ENCODE measurements at places on chromosomes 16 and 17.

DNA sequence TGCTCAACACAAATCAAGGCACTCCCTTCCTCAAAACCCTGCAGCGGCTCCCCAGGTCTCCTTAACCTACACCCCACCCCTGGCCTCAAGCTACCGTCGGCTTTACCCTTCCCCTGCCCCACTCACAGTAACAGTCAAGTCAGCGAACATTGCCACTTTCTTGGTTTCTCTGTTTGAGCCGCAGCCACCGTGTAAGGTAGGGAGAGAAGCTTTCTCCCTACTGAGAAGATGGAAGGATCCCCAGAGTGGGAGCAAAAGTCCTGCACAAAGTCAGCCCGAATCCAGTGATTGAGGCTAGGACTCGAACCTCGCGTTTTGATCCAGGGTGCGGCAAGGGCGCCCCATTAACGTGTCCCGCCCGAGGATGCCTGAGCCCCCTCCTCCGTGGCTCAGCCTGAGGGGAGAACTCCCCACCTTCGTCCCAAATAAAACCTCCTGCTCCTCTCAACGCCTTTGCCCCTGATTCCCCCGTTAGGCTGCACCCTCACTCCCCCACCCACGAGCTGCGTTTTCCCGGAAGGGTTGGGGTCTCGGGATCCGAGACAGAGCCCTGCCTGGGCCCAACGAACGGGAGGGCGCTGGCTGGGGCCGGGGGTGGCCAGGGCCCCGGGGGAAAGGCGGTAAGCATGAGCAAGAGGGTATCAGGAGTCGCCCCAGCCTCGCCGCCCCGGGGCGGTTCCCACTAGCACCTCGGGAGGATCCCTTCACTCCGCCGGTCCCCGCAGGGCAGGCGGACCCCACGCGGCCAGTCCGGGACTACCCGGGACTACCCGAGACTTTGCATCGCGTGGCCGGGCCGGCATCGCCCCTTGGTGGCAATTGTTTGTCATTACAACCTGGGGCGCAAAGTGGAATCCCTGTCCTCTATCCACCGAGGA, 9.9 kb upstream of the NAGS start:
- DNase-seq: no peak

DNA sequence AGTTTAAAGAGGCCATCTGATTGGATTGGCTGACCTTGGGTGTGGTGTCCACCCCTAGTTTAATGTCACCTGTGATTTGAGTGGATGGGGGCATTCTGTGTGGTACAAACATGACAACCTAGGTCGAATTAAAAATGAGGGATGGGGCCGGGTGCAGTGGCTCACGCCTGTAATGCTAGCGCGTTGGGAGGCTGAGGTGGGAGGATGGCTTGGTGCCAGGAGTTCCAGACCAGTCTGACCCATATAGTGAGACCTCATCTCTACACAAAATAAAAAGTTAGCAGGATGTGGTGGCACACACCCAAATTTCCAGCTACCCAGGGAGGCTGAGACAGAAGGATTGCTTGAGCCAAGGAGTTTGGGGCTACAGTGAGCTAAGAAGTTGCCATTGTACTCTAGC, 14.4 kb downstream of the CNTROB start:
- DNase-seq: no peak

- DNase-seq: no peak
Observed at GRCh38 chr17:70320673-70321345, 151.5 kb downstream of the KCNJ2 start.

DNA sequence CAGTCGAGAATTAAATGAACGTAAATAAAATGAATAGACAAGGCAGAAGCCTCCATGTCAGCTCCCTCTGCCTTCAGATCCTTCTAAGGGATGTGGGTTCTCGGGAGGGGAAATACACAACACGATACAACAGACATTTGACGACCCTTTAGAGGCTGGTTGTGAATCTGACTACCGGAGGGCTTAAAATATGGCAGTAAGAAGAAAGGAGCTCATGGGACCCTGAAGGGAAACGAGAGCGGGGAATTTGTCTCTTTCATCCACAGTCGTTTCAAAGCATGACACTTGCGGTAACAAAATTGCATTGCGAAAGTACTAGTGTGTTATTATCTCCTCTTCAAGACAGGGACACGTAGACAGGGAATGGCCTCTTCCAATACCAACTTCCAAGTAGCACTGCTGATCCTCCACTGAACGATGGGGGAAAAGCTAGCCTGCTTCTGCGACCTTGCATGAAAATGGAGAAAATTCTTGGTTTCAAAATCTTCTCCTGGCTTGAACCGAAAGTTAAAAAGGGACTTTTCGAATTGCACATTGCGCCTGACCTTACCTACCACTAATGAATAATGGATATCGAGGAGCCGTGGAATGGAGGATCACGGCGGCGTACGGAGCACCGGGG, 1.2 kb upstream of the TNRC6C start:
- no peak for DNase-seq

DNA sequence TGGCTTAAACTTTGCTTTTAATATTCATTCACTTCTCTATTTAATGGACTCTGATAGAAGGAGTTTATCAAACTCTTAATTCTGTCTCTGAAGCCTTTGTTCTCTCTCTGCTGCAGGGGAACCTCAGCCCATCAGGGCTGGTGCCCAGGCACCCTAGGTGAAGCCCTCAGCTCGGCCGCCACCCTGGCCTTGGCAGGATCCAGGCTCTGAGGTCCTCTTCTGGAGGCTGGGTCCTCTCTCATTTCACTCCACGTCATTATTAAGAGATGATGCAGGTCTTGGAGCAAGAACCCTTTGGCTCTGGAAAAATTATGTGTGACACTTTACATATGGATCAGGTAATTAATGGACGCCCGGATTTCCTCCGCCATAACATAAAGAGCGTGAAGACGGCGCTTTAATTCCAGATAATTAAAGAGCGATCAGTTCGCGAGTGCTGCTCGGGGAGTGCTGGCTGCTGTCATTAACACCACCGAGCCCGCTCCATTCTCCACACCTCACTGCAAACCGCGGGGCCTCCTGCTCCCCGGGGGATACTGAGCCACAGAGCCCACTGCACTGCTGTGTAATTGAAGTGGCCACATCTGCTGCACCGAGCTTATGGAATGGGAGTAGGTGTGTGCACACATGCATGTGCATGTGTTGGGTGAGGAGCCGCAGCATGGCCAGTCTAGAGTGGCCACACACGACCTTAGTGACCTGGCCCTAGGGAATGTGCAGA, 259.4 kb upstream of the TNRC6C start:
- no peak for DNase-seq

- no peak for DNase-seq
Observed at GRCh38 chr17:69717819-69718218, 303.3 kb downstream of the MAP2K6 start.

GRCh38 chr17:78890498-78890897, 12.5 kb downstream of the CEP295NL start:
- DNase-seq: no peak

DNA sequence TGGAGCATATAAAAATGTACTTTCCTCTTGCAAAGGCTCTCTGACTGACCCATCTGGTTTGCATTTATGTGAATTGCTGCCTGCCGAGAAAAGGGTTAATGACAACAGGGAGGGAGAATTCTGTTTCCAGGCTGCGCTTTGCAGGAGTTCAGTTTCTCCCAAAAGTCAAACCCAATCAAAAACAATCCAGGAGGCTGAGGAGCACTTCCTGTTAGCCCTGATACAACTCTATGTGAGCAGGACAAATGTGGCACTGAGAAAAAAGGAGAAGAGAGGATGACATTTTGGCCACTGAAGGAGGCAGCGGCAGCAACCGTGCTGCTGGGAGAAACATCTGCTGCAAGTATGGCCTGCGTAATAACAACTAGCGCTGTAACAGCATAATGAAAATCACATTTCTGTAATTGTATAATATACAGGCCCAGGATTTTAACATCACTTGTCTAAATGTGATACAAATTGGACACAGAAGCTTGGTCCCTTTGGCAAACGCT, 26.8 kb upstream of the ELAC2 start:
- DNase-seq: no peak

- DNase-seq: no peak
Observed at GRCh38 chr17:80339118-80339517, 75.8 kb upstream of the ENDOV start.

DNA sequence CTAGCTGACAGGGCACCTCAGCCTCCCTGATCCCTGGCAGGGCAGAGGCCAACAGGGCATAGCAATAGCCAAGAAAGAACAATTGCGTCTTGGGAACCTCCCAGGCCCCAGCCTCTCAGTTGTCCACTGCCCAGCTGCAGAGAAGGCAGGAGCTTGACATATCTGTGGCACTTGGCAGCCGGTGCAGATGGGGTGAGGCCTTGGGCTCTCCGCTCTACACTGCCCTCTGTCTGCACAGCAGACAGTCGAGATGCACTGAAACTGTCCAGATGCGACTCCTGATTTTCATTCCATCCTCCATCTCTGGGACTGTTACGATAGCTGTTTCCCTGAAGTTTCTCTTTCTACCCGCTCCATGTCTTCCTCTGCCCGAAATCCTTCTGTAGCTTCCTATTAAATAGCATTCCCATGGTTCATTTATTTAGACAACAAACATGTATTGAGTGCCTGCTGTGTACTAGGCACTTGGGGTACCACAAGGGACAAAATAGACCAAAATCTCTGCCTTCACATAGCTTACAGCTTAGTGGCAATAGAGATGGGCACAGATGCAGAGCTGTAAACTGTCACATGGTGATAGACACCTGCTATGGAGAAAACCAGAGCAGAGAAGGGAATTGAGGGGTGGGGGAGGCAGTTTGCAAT, 3.3 kb downstream of the POLR3E start:
- no peak for DNase-seq

GRCh38 chr16:86823888-86824671, 245.7 kb downstream of the FOXL1 start:
- DNase-seq: no peak

DNA sequence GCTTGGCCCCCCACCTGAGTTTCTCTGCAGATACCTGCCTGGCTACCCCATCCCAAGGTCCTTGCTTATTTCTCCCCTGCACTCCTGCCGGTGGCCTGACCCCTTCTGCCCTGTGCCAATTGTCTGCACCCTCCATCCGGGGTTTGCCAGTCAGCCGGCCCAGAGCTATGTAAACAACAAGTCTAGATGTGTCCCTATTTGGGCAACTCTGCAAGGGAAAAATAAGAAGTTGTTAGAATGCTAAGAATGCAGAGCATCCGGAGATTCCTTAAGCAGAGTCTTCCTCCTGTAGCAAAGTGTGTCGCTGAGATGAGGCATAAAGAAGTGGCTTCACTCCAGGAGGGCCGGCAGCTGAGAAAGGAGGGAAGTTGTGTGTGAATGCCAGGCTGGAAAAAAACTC, 46.6 kb downstream of the RGS9 start:
- no peak for DNase-seq
